Stimulated activated CD4-positive, alpha-beta T cell treated with anti-CD3 and anti-CD28 coated beads, TNF-alpha, amount 100 ng/mL, for 1 hour (primary cell): ENCODE measurements at places on chromosomes 1 and 21.

- DNase-seq, result peak; percentile 17
Measured at GRCh38 chr1:46667782-46668760, at the start of gene ATPAF1. ATPAF1 (minus strand) TSS chr1:46668364; CDS start chr1:46668322, 42 bp downstream.

GRCh38 chr1:91736715-91737615 is 149.0 kb downstream of the TGFBR3 start:
- no peak for DNase-seq

- DNase-seq, result no peak
Measured at GRCh38 chr1:22443332-22443731, 8.3 kb upstream of the ZBTB40 start.

DNA sequence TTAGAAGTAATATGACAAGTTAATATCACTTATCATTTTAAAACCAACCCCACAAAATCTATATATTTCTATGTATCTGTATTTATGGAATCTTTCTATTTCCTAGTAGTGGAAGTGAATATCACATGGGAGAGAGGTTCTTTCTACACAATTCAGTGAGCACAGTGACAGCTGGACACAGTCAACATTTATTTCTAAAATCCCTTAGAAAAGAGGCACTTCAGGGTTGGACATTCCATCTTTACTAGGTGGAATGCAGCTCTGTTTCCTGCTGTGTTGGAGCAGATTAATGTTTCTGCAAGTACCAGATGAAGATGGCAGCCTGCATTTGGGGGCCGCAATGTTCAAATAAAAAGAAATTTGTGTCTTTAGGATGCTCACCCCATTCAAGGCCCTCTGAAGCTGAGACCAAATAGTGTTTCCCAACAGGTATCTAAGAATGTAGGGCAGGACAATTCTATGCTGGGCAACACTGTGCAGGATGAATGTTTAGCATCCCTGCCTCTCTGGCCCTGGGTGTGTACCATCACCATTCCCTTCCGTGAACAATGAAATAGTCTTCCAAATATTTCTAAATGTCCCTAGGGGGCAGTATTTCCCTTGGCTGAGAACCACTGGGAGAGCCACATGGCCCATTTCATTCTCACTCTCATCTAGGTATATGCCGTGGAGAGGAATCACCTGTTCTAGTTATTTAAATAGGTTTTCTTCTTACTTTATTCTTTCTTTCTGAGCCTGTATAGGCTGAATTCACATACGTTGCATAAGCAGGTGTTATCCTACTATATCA is 394.8 kb downstream of the PRDM2 start:
- DNase-seq, result no peak

- no peak for DNase-seq
Measured at GRCh38 chr1:202687370-202687769, 22.9 kb downstream of the SYT2 start.

DNA sequence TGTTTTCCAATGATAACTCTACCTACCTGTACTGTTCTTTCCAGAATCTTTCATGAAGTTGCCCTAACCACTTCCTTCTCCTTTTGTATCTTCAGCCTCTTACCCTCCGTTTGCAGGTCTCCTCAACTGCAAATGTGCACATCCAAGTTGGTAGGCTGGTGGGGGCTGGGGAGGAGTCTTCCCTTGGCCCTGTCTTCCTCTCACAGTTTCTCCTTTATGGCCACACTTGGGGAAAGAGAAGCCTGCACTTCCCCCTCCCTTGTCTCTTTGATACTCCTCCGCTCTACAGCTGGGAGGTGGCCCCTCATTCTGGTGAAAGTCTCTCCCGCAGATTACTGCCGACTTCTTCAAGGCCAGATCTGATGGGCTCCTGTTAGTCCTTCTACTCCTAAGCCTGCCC is 26.9 kb upstream of the GPR88 start:
- DNase-seq, result no peak

DNA sequence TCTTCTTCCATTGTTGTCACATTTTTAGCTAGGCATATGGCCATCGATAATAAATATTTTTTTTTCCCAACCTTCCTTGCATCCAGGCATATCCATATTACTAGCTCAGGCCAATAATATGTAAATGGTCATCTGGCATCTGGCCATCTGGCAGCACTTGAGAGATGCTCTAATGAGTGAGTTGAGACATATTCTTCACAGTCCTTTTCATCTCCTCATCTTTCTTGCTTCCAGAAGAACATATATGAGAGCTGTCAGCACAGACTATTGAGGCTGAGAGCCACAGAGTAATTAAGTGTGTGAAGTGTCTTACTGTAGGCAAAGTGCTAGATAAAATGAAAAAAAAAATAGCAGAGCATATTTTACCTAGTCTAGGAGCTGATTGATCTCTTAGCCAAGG is 628.4 kb upstream of the TMPRSS15 start:
- no peak for DNase-seq

DNA sequence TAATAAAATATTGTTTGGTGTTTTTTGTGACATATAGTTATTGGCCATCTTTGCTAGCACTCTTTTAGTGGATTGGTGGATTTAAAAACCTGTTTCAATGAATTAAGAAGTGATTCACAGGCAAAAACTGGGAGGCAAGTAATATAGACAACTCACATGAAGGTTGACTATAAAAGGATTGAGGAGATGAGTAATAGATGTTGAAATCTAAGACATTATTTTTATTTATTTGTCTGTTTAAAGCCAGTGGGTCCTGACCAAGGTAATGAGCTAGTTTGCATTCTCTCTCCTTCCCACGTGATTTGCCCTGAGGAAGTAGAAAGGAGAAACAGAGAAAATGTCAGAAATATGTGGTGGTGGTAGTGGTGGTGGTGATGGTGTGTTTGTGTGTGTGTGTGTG is 351.5 kb upstream of the ZP4 start:
- DNase-seq, result no peak
